B cell (primary cell): ENCODE measurements at places on chromosomes 12 and 14. TPM values are rescaled to one million over a fixed set of nuclear protein-coding genes. Genes with fewer than 3 reads are reported as not detected.

DNA sequence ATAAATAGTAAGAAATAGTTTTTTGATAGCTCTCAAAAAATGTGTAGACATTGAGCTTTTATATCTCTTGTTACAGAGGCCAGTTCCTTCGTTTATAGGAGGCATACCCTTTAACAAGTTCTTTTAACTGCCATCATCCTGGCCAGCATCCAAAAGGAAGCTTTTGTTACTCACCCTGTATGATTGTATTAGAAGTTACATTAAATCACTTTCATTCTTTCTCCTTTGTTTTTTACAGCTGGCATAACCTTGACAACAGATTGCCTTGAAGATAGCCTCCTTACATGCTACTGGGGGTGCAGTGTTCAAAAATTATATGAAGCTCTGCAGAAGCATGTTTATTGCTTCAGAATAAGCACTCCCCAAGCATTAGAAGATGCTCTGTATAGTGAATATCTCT, 20.1 kb downstream of the CGRRF1 start:
- H3K4me1 ChIP-seq: peaks cover 5% of the 10 kb centered on the region
- H3K27me3 ChIP-seq: no peaks in the 10 kb centered on the region
- no peak overlapping the region for H3K4me3 ChIP-seq
- no peak overlapping the region for H3K27ac ChIP-seq
- peaks cover 10% of the 10 kb centered on the region for H3K36me3 ChIP-seq

GRCh38 chr14:49920935-49921334, 28.1 kb downstream of the ARF6 start:
- no peak overlapping the region for H3K27ac ChIP-seq
- H3K27me3 ChIP-seq: no peaks in the 10 kb centered on the region
- H3K4me1 ChIP-seq: peaks cover 21% of the 10 kb centered on the region
- DNase-seq: peak; percentile 62

Gene CYP27B1
- 0.79 and 1.1 TPM in 2 replicates for total RNA-seq

GRCh38 chr12:95337146-95337545, 119.5 kb downstream of the VEZT start:
- H3K4me1 ChIP-seq: no peaks in the 10 kb centered on the region
- no peak overlapping the region for H3K27ac ChIP-seq
- no peak for DNase-seq
- H3K4me3 ChIP-seq: no peak overlapping the region
- no peaks in the 10 kb centered on the region for H3K36me3 ChIP-seq
- H3K27me3 ChIP-seq: no peaks in the 10 kb centered on the region

DNA sequence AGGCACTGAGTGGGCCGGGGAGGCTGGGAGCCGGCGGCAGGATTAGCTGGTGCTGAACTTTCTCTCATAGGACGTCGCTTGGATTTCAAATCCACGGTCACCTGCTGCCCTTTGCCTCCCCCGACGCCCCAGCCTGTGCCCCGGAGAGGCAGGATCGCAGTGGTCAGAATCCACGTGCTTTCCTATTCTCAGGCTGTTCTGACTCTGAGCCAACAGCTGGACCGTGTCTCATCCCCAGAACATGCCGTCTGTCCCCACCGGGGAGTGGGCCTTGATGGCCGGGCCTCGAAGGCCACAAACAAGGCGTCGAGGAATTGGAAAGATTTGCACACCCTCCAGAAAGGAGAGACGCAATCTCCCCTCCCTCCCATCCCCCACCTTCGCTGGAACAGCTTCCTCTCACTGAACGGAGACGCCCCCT, 18.5 kb upstream of the MLXIP start:
- peaks cover 54% of the 10 kb centered on the region for H3K36me3 ChIP-seq
- no peak overlapping the region for H3K27ac ChIP-seq
- no peaks in the 10 kb centered on the region for H3K27me3 ChIP-seq

DNA sequence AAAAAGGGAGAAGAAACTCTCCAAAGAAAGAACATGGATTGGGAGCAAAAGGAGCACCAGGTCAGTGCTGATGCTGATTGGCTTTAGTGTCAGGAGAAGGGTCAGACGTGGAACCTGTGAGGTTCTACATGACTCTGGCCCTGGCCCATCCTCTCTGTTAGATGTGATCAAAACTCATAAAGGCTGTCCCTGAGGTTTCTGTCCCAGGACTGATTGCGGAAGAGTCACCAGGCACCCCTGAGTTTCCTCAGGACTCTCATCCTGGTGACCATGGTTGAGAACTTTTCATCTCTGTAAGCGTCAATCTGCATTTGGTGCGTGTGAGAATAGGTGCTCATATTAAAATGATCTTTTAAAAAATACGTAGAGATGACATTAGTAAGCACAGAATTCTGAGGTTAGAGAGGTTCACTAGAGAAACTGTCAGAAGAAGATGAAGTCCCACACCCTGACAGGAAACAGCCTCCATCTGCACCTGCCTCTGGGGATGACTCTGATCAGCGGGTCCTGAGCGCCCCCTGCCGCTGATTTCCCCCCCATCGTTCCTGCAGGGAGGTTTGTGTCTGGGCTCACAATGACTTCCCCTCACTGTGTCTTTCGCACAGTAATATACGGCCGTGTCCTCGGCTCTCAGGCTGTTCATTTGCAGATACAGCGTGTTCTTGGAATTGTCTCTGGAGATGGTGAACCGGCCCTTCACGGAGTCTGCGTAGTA, 741.8 kb downstream of the TMEM121 start:
- H3K4me3 ChIP-seq: peak overlapping the region; percentile 8
- H3K27me3 ChIP-seq: no peaks in the 10 kb centered on the region
- peaks cover 7% of the 10 kb centered on the region for H3K4me1 ChIP-seq
- DNase-seq: peak; percentile 80
- H3K27ac ChIP-seq: no peak overlapping the region

Gene CCDC197
- not detected in 2 replicates for total RNA-seq

- no peak for DNase-seq
- no peaks in the 10 kb centered on the region for H3K36me3 ChIP-seq
- H3K4me1 ChIP-seq: no peaks in the 10 kb centered on the region
Observed at GRCh38 chr14:27026097-27026496, 428.3 kb upstream of the NOVA1 start.

Gene TSPAN11
- total RNA-seq: not detected in 2 replicates

Gene PLA2G1B
- not detected in 2 replicates for total RNA-seq

DNA sequence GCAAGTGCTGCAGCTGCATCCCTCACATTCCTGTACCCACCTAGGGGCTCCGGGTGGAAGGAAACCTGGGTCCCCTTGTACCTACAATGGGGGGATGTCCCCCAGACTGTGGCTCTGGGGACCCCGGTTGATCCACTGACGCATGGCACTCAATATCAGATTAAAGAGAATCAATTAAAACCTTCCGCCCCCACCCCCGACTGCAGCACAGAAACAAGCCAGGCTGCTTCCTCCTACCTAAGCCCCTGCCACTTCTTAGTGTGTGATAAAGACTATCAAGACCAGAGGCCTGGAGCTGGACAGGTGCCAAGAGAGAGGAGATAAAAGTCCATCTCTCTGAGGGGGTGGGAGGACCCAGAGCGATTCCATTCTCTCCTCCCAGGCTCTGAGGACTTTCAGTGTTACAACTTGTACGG, 28.2 kb upstream of the RPLP0 start:
- no peak overlapping the region for H3K4me3 ChIP-seq
- H3K27ac ChIP-seq: no peak overlapping the region
- peaks cover 59% of the 10 kb centered on the region for H3K4me1 ChIP-seq
- H3K36me3 ChIP-seq: no peaks in the 10 kb centered on the region
- H3K27me3 ChIP-seq: peaks cover 65% of the 10 kb centered on the region
- DNase-seq: no peak

DNA sequence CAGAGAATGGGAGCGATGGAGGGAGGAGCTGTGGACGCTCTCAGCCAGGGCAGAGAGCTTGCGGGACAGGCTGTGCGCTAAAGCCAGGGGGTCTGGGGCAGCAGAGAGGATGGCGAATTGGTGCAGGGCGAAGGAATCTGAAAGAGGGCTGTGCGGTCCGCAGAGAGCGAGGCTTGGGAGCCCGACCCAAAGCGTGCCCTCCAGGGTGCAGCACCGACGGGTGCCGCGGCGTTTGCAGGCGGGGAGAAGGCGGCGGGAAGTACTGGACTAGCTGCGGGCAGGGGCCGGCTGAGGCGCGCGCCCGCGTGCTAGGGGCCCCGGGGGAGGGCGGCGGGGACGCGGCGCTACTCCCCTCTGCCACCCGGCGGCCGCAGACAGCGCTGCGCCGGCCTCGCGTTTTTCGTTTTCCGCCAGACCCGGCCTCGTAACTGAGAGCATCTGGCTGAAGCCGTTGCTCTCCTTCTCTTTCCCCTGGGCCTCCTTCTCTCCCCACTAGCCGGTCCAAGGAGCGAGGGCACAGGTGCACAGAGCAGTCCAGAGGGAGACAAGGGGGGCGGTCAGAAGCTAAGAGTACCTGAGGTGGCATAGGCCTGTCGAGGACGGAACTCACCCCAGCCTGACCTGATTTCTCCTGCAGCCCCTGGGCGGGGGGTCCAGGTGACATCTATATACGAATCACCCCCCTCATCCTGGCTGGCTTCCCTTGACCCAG, 24.9 kb downstream of the SLC6A12 start:
- H3K4me3 ChIP-seq: peak overlapping the region; percentile 40
- no peaks in the 10 kb centered on the region for H3K36me3 ChIP-seq
- H3K27ac ChIP-seq: no peak overlapping the region
- peaks cover 4% of the 10 kb centered on the region for H3K4me1 ChIP-seq
- DNase-seq: peak; percentile 24
- no peaks in the 10 kb centered on the region for H3K27me3 ChIP-seq

- DNase-seq: no peak
- no peaks in the 10 kb centered on the region for H3K36me3 ChIP-seq
- no peaks in the 10 kb centered on the region for H3K4me1 ChIP-seq
- no peaks in the 10 kb centered on the region for H3K27me3 ChIP-seq
Observed at GRCh38 chr12:86117711-86118110, 138.5 kb downstream of the MGAT4C start.

- no peaks in the 10 kb centered on the region for H3K4me1 ChIP-seq
- no peaks in the 10 kb centered on the region for H3K27me3 ChIP-seq
- DNase-seq: no peak
- H3K36me3 ChIP-seq: peaks cover 18% of the 10 kb centered on the region
- H3K4me3 ChIP-seq: no peak overlapping the region
- H3K27ac ChIP-seq: no peak overlapping the region
Observed at GRCh38 chr14:99413172-99413571, 67.5 kb downstream of the SETD3 start.

- peaks cover 15% of the 10 kb centered on the region for H3K4me1 ChIP-seq
- peak; percentile 53 for DNase-seq
- H3K27ac ChIP-seq: peak overlapping the region; percentile 34
- no peaks in the 10 kb centered on the region for H3K36me3 ChIP-seq
- H3K4me3 ChIP-seq: no peak overlapping the region
Observed at GRCh38 chr12:15534322-15534721, 212.0 kb downstream of the PTPRO start.

DNA sequence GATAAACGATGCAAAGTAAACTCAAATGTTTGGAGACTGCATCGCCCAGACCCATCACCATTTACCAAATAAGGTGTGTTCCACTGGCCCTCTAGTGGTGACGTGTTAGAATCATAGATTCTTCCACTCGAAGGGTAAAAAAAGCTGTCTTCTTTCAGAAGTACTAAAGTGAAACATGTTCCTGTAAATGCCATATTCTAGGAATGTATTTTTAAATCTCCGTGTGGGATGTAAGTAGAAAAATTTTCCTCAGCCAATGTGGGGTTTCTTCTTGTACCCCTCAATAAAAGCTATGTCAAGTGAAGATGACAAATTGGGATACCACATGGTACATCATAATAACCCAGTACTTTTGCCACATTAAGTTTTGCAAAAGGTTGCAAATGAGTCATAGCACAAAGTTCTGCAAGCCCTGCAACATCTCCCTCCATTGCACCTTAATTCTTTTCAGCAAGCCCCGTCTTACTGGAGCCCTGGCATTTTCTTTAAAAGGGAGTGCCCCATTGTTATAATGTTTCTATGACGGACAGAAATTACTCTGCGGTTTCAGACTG, 100.8 kb downstream of the CCER1 start:
- no peaks in the 10 kb centered on the region for H3K4me1 ChIP-seq
- DNase-seq: peak; percentile 31
- H3K4me3 ChIP-seq: no peak overlapping the region
- no peaks in the 10 kb centered on the region for H3K36me3 ChIP-seq

Gene RFX4
- not detected in 2 replicates for total RNA-seq

GRCh38 chr12:105091476-105092206, 7.4 kb upstream of the ALDH1L2 start:
- no peak overlapping the region for H3K27ac ChIP-seq
- H3K36me3 ChIP-seq: no peaks in the 10 kb centered on the region
- no peaks in the 10 kb centered on the region for H3K4me1 ChIP-seq
- no peaks in the 10 kb centered on the region for H3K27me3 ChIP-seq
- no peak for DNase-seq

Gene SMCO2
- total RNA-seq: not detected in 2 replicates

- DNase-seq: no peak
- H3K36me3 ChIP-seq: no peaks in the 10 kb centered on the region
- H3K4me1 ChIP-seq: no peaks in the 10 kb centered on the region
- H3K27ac ChIP-seq: no peak overlapping the region
- peaks cover 6% of the 10 kb centered on the region for H3K27me3 ChIP-seq
- H3K4me3 ChIP-seq: no peak overlapping the region
Observed at GRCh38 chr12:25352083-25352918, 101.6 kb upstream of the KRAS start.

DNA sequence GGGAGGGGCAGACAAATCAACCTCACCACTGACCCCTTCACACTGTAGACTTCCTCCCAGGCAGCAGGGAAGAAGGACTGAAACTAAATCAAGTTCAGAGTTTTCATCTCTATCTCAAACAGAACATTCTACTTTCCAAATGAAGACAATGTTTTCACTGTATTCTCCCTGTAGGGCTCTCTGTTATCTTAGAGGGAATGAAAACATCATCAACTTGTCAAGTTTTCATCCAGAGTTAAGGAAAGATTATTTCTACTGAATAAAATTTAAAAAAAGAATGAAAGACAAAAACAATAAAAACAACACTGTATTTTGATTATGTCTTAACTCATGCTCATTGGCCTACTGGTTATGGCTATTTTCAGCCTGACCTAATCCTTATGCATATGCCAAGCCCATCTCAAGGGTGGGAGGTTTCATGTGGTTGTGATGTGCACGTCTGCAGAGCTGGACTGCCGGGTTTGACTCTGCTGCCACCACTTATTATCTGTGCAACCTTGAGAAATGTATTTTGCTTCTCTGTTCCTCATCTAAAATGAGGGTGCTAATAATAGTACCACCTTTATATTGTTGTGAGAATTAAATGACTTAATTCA, 152.0 kb upstream of the AVPR1A start:
- DNase-seq: no peak
- no peak overlapping the region for H3K27ac ChIP-seq
- H3K4me1 ChIP-seq: no peaks in the 10 kb centered on the region

- no peak overlapping the region for H3K4me3 ChIP-seq
- no peaks in the 10 kb centered on the region for H3K4me1 ChIP-seq
- no peak overlapping the region for H3K27ac ChIP-seq
- no peak for DNase-seq
- peaks cover 34% of the 10 kb centered on the region for H3K36me3 ChIP-seq
- no peaks in the 10 kb centered on the region for H3K27me3 ChIP-seq
Observed at GRCh38 chr14:95106971-95107370, 50.4 kb downstream of the DICER1 start.
